CD4-positive, alpha-beta T cell treated with Interferon alpha-2 for 1 hour (primary cell): ENCODE measurements at places on chromosomes 13 and 19.

DNA sequence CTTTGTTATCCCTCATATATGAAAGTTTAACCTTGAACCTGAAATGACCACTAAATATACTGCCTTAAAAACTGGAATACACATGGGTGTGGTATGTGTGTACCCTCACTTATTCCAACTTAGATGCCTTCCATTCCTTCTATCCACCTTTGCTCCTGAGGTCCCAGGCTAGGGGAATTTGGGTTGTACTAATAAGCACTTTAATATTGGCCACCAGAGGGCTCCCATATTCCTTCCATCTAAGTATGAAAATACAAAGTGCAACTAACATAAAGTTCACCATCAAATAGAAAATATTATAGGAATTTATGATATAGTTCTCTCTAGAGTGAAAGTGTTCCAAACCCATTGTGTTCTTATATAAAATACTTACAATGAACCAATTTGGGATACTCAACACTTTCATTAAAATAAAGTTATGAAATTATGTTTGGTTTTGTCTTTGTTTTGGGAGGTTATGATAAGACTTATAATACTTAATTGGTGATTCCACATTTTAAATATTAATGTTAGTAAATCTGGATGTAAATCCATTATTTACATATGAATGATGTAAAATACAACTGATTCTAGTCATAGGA, 62.3 kb downstream of the ITGBL1 start:
- DNase-seq = no peak

GRCh38 chr19:13002166-13002898, 7.1 kb downstream of the NFIX start:
- no peak for DNase-seq

DNA sequence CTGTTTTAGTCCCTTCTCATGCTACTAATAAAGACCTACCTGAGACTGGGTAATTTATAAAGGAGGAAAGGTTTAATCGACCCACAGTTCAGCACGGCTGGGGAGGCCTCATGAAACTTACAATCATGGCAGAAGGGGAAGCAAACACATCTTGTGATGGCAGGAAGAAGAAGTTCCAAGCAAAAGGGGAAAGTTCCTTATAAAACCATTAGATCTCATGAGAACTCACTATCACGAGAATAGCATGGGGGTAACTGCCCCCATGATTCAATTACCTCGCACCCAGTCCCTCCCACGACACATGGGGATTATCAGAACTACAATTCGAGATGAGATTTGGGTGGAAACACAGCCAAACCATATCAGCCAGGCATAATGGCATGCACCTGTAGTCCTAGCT, 13.0 kb upstream of the STRN4 start:
- DNase-seq = no peak

- no peak for DNase-seq
Measured at GRCh38 chr19:33721735-33722297, 74.9 kb upstream of the KCTD15 start.

DNA sequence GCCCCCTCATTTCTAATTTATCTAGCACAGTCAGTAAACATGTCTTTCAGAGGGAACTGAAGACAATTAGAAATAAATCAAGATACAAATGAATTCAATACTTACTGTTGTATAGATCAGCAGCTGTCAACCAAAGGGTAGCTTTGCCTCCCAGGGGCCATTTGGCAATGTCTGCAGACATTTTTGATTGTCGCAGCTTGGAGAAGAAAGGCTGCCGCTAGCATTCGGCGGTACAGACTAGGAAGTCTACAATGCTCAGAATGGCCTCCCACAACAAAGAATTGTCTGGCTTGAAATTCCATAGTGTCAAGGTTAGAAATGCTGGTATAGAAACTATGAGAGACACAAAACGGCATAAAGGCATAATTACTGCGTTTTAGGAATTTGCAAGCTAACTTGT, 91.6 kb downstream of the RGCC start:
- DNase-seq = no peak

- DNase-seq = no peak
Measured at GRCh38 chr19:29629836-29630534, 23.9 kb downstream of the POP4 start.

GRCh38 chr19:18684642-18684993, 1.1 kb downstream of the CRTC1 start:
- DNase-seq = no peak

- no peak for DNase-seq
Measured at GRCh38 chr13:26880735-26881134, 120.1 kb upstream of the GPR12 start.

DNA sequence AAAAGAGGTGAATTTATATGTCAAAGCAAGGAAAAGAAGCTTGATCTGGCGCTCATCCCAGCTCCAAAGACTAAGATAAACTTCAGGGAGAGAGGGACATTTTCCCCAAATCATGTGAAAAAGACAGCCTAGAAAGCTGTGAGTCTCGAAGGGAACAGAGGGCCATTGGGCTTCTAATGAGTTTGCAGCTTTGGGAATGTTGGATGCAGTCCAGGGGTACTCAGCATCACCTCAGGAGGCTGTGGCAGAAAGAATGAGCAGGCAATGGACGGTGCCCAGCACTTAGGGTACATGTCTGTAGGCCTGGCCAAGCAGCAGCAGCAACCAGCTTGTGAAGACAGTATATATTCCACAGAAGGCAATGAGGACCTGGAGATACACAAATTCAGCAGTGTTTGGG, 25.7 kb upstream of the WASF3 start:
- DNase-seq = no peak

- no peak for DNase-seq
Measured at GRCh38 chr19:3302755-3303154, 63.6 kb upstream of the NFIC start.
